NCI-H2171 treated with DMSO at 0.1 percent for 48 hours (cell line): ENCODE measurements at places on chromosomes 6 and 20.
A peak's percentile ranks its signal among the peaks of the same experiment; 100 is the strongest.

DNA sequence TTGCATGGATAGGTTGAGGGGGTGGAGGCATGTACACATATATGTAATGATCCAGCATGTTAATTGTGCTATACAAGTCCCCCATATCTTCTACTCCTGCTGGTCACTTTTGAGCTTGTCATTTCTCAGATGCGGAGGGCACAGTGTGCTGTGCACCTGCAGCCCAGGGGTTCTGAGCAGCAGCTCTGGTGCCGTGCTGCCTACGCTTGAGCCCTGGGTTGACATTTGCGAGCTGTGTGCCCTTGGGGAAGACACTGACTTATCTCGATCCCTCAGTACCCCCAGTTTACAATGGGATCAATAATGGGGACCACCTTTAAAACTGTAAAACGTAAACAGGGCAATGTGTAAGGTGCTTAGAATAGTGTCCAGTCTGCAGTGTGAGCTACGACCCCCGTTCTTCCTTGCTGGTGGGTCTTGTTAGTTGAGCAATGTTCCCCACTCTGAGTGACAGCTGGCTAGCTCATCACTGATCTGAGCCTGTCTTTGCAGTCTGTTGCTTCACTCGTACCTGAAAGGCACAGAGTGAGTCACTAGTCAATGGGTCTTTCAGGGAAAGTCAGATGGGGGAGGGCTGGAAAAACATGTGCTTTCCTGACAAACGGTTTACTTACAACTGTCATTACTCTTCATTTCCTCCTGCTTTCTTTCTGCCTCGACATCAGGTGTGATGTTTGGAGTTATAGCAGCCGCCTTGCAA lies 91.7 kb downstream of the SLC2A10 start:
- DNase-seq: peak; percentile 66

- no peak for DNase-seq
Observed at GRCh38 chr20:55936209-55936595, 69.1 kb downstream of the CBLN4 start.

GRCh38 chr20:45630371-45630770 lies 713 bp downstream of the WFDC9 start:
- DNase-seq: no peak

DNA sequence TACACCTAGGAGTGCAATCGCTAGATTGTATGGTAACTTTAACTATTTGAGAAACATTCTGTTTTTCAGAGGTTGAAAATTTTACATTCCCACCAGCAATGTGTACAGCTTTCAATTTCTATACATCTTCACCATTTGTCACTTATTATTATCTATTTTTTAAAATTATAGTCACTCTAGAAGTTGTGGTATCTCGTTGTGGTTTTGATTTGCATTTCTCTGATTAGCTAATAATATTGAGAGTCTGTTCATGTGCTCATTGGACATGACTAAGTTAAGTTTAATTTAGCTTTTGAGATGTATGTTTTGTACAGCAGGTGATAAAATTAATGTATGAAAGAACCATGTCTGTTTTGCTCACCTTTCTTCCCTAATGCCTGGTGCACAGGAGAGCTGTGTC lies 34.8 kb upstream of the PLCB1 start:
- no peak for DNase-seq

GRCh38 chr6:45822246-45822812 lies 193.3 kb downstream of the CLIC5 start:
- DNase-seq: no peak

DNA sequence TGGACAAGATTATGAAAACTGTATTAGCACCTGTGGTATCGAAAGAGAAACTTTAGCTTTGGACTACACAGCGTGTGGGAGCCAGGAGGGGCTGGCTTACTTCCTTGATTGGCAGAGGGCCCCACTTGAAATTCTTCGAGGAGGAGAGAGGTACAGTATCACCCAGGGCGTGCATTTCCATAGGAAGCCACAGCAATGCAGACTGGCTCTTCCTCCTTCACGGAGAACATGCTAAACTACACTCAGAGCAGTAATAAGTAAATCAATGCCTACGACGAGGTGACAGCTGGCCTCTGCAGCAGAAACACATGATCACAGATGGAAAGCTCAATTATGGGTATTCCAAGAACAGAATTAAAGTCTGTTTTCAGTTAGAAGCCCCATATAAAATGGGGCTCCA lies 44.2 kb downstream of the MYLK4 start:
- peak; percentile 95 for DNase-seq
